ENCODE measurements at places on chromosomes 4 and X.
A peak's percentile ranks its signal among the peaks of the same experiment; 100 is the strongest.

GRCh38 chr4:142110136-142110535, 473.8 kb downstream of the IL15 start:
- no peak for DNase-seq

- peak; percentile 78 for DNase-seq
These were observed 5.6 kb upstream of the ADD1 start for GRCh38 chr4:2837904-2838496.

- no peak for DNase-seq
These were observed 66.6 kb downstream of the ATP10D start for GRCh38 chr4:47551682-47552081.

DNA sequence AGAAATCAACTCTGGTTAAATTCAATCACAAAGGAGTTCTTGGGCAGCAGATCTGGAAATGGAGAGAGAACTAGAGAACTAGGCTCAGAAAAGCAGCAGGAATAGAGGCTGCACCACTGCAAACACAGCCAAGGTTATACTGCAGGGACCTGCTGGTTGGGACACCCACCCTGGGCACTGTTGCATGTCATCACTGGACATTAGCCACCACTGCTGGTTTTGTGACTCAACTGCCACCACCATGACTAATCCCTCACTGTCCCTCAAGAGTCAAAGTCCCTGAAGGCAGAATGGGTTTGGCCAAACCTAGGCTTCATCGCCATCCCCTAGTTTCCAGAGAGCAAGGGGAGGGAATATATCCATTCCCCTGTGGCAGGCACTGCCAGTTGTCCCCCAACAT, 38.1 kb upstream of the IRAK1 start:
- DNase-seq: no peak

Data from CD4-positive, alpha-beta T cell (primary cell).